ENCODE measurements at places on chromosomes 13 and 19. TPM values are rescaled to one million over a fixed set of nuclear protein-coding genes. Genes with fewer than 3 reads are reported as not detected.

- no peak for DNase-seq
- H3K4me3 ChIP-seq = no peak overlapping the region
- H3K27me3 ChIP-seq = no peaks in the 10 kb centered on the region
- no peaks in the 10 kb centered on the region for H3K36me3 ChIP-seq
- no peaks in the 10 kb centered on the region for H3K4me1 ChIP-seq
- no peak overlapping the region for H3K27ac ChIP-seq
Measured at GRCh38 chr19:39681416-39681815, 22.9 kb upstream of the LGALS14 start.

GRCh38 chr13:113616281-113616906 is 31.8 kb downstream of the TFDP1 start:
- H3K36me3 ChIP-seq = peaks cover under 1% of the 10 kb centered on the region
- H3K27ac ChIP-seq = peak overlapping the region; percentile 16
- H3K4me3 ChIP-seq = no peak overlapping the region
- no peak for DNase-seq
- peaks cover 2% of the 10 kb centered on the region for H3K27me3 ChIP-seq

- H3K27ac ChIP-seq = no peak overlapping the region
- H3K4me3 ChIP-seq = no peak overlapping the region
- peaks cover 2% of the 10 kb centered on the region for H3K27me3 ChIP-seq
- H3K36me3 ChIP-seq = no peaks in the 10 kb centered on the region
Measured at GRCh38 chr13:43343645-43344044, 320.3 kb downstream of the DNAJC15 start.

AMER2 gene
- total RNA-seq = 1.5 TPM

GRCh38 chr13:111265701-111266035 is 54.8 kb upstream of the TEX29 start:
- H3K4me3 ChIP-seq = no peak overlapping the region
- H3K27me3 ChIP-seq = no peaks in the 10 kb centered on the region
- H3K27ac ChIP-seq = no peak overlapping the region
- no peak for DNase-seq
- H3K4me1 ChIP-seq = peaks cover 28% of the 10 kb centered on the region

SLC35E1 gene
- 31.9 TPM for total RNA-seq

DNA sequence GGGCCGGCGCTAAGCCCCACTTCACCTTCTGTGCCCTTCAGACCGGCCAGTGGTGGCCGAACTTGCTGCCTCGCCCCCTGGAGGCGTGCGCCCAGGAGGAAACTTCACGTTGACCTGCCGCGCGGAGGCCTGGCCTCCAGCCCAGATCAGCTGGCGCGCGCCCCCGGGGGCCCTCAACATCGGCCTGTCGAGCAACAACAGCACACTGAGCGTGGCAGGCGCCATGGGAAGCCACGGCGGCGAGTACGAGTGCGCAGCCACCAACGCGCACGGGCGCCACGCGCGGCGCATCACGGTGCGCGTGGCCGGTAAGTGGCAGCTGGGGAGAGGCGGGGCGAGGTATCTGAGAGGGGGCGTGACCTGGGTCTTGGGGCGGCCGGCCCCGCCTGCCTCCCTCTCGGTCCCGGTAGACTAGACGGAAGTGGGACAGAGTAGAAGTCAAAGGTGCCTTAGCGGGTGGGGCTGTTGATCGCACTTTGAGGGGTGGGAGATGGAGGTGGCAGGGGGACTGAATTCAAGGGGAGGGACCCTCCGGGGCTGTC is 5.6 kb downstream of the ICAM5 start:
- H3K27me3 ChIP-seq = peaks cover 26% of the 10 kb centered on the region
- H3K4me1 ChIP-seq = peaks cover 6% of the 10 kb centered on the region

- no peak overlapping the region for H3K27ac ChIP-seq
- H3K36me3 ChIP-seq = no peaks in the 10 kb centered on the region
- DNase-seq = no peak
- no peak overlapping the region for H3K4me3 ChIP-seq
Measured at GRCh38 chr13:92590503-92590908, 636.1 kb upstream of the GPC6 start.

- peaks cover 1% of the 10 kb centered on the region for H3K27me3 ChIP-seq
- no peak overlapping the region for H3K4me3 ChIP-seq
- H3K36me3 ChIP-seq = no peaks in the 10 kb centered on the region
- no peak for DNase-seq
- no peak overlapping the region for H3K27ac ChIP-seq
Measured at GRCh38 chr13:88761145-88761544, 1090.0 kb downstream of the SLITRK5 start.

CRLF1 gene
- total RNA-seq = 55.3 TPM

- no peak for DNase-seq
- H3K4me3 ChIP-seq = no peak overlapping the region
- peaks cover 4% of the 10 kb centered on the region for H3K27me3 ChIP-seq
- peaks cover 16% of the 10 kb centered on the region for H3K4me1 ChIP-seq
- H3K36me3 ChIP-seq = no peaks in the 10 kb centered on the region
- H3K27ac ChIP-seq = no peak overlapping the region
Measured at GRCh38 chr13:97568850-97569249, 134.9 kb downstream of the RAP2A start.

SULT2A1 gene
- total RNA-seq = not detected

SHISA2 gene
- total RNA-seq = 34.1 TPM

GRCh38 chr13:39457274-39457673 is 145.7 kb downstream of the LHFPL6 start:
- H3K36me3 ChIP-seq = no peaks in the 10 kb centered on the region
- H3K27ac ChIP-seq = no peak overlapping the region
- peaks cover 5% of the 10 kb centered on the region for H3K4me1 ChIP-seq
- DNase-seq = no peak

DNA sequence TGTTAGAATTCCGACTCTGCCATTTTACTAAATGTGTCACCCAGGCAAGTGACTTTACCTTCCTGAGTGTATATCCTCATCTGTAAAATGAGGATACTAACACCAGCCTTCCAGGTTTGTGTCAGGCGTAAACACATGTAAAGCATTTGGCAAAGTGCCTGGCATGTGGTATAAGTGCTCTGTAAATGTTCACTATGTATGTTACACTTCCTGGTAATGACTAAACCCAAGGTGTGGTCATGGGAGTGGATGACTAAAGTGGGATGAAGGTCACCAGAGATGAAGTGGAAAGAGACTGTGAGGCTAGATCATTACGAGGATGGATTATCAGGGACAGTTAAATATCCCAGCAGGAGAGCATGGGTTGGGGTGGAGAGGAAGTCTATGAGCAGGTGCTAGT is 25.6 kb downstream of the DEDD2 start:
- no peak for DNase-seq
- H3K27me3 ChIP-seq = peaks cover 5% of the 10 kb centered on the region
- H3K36me3 ChIP-seq = peaks cover 2% of the 10 kb centered on the region
- peaks cover 7% of the 10 kb centered on the region for H3K4me1 ChIP-seq
- H3K4me3 ChIP-seq = peak overlapping the region; percentile 17

CBLC gene
- total RNA-seq = not detected

GRCh38 chr13:33139184-33139583 is 123.0 kb downstream of the KL start:
- DNase-seq = no peak
- no peak overlapping the region for H3K4me3 ChIP-seq
- peaks cover 3% of the 10 kb centered on the region for H3K27me3 ChIP-seq
- peaks cover 4% of the 10 kb centered on the region for H3K36me3 ChIP-seq
- no peaks in the 10 kb centered on the region for H3K4me1 ChIP-seq
- H3K27ac ChIP-seq = no peak overlapping the region

GRCh38 chr19:39546599-39546998 is 6.6 kb upstream of the EID2 start:
- H3K4me3 ChIP-seq = no peak overlapping the region
- H3K4me1 ChIP-seq = peaks cover 8% of the 10 kb centered on the region
- no peaks in the 10 kb centered on the region for H3K27me3 ChIP-seq
- H3K27ac ChIP-seq = no peak overlapping the region
- DNase-seq = no peak

PLK5 gene
- total RNA-seq = 0.69 TPM

Measured in glutamatergic neuron (in vitro differentiated cells).